GM10248 (cell line): ENCODE measurements at places on chromosomes 16 and 17.

DNA sequence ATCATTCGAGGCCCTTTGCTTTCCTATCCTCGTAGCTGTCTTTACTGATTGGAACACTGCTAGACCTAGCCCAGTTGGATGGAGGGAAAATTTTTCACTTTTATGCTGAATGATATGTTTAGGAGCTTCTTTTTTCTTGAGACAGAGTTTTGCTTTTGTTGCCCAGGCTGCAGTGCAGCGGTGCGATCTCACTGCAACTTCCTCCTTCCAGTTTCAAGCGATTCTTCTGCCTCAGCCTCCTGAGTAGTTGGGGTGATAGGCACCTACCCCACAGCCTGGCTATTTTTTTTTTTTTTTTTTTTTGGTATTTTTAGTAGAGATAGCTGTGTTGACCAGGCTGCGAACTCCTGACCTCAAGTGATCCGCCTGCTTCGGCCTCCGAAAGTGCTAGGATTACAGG, 17.3 kb upstream of the PSMC5 start:
- no peak for DNase-seq

DNA sequence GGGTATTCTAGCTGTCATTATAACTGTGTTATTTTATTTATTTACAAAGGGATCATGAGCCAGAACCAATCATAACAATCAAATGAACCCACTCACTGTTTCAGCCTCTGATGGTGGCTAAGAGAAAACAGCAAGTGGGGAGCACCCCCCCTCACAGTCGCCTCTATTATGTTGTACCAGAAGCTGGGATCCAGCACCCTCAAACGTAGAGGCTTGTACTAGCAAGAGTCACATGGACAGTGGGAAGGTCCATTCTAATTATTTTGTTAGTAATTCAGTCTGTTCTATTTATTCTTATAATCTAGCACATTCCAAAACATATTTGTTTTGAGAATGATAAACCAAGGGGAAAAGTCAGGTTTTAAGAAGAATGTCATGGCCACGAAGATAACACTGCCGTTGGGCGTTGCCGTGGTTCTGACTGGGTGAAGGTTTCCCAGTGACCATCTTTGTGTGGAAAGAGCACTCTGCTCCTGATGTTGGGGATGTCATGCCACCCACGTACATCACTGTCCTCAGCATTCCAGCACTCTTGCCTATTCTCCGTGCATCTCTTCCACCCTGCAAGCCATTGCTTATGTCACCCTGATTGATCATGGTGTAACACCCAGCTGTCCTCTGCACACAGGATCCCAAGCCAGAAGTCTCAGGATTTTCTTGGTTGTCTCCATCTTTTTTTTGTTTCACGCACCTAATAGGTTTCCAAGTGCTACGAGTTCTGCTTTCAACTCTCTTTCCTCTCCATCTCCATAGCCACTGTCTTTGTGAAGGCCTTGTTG, 205.8 kb downstream of the PRKCA start:
- DNase-seq = no peak

DNA sequence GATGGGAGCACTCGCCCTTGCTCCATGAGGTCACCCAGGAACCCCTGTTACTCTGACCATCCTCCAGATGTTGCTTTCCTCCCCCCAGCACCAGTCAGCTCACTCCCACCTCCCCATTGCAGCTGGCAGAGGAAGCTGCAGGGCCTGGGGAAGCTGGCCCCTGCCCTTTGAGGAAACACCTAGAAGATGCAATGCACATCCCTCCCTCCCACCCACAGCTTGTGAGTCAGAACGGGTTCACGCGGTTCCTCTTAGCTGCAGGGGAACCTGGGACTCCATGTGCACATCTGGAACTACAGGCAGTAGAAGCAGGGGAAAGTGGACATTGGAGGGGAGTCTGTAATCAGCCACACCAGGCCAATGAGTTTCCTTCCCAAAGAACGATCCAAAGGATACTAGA, 96.9 kb downstream of the KATNIP start:
- no peak for DNase-seq

DNA sequence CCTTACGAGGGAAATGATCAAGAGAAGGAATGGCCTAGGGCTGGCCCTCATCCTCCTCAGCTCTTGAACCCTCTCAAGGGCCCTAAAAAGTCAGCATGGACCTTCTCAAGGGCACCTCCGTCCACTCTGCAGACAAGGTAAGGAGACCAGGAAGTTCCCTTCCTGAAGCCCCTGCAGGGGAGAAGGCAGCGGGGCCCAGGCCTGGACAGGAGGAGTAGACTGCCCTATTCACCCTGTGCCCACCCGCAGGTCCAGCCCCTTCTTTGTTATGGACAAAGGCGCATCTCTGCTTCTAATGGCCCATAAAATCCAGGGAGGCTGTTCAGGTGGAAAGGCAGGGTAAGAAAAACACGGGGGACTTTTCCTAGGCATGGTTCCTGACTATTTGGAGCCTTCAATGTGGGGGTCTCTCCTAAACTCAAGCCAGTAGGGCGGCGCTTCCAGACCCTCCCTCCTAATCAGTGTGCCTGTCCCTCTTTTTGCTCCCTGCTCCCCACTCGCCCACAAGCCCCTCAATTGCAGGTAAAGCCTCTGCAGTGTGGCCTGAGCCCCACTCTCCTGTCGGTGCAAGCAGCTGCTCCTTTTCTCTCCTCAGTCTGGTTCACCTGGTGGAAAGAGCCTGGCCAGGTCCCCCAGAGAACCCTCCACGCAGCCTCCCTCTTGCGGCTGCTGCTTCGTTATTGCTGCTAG, 28.2 kb downstream of the AXIN2 start:
- no peak for DNase-seq

GRCh38 chr16:27651301-27651700, 101.4 kb downstream of the KATNIP start:
- no peak for DNase-seq

- DNase-seq = no peak
Observed at GRCh38 chr16:88929091-88929445, 47.9 kb downstream of the CBFA2T3 start.

DNA sequence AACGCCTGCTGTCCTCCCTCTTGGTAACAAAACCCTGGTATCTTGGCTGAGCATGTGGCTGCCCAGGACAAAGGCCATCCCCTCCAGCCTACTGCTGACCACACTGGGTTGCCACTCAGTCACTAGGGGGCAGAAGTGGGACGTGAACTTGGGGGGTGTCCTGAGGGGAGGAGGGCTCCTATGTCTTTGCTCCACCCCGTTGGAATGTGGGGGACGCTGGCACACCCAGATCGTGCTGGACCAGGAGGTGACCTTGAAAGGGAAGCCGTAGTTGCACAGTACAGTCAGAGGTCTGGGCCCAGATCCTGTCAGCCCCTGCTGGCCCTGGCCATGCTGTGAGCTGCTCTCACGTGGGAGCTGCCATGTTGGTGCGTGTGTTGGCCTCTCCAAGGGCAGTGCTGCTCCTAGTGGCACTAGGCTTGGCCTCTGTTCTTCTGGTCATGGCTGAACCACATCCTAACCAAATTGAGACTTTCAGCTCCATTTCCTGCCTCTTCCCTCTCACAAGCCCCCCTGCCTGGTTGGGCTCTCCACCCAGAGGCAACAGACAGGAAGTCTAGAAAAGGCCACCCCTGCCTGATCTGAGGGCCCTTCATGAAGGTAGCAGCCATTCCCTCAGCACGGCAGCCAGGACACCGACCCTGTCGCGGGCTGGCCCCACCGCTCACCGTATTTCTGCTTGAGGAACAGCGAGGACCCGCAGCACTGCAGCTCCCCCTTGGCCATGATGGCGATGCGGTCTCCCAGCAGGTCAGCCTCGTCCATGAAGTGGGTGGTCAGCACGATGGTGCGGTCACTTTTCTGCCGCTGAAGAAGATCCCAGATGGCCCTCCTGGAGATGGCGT, 29.0 kb upstream of the RNPS1 start:
- peak; percentile 55 for DNase-seq

- DNase-seq = no peak
Observed at GRCh38 chr17:68981288-68981687, 26.1 kb upstream of the ABCA8 start.
